Activated gamma-delta T cell treated with anti-CD3 and anti-CD28 coated beads, Interleukin-2, amount 50 U/mL, for 16 hours (primary cell): ENCODE measurements at places on chromosomes 6 and 20.

GRCh38 chr6:95578106-95578410, 723 bp downstream of the MANEA start:
- no peak for DNase-seq

DNA sequence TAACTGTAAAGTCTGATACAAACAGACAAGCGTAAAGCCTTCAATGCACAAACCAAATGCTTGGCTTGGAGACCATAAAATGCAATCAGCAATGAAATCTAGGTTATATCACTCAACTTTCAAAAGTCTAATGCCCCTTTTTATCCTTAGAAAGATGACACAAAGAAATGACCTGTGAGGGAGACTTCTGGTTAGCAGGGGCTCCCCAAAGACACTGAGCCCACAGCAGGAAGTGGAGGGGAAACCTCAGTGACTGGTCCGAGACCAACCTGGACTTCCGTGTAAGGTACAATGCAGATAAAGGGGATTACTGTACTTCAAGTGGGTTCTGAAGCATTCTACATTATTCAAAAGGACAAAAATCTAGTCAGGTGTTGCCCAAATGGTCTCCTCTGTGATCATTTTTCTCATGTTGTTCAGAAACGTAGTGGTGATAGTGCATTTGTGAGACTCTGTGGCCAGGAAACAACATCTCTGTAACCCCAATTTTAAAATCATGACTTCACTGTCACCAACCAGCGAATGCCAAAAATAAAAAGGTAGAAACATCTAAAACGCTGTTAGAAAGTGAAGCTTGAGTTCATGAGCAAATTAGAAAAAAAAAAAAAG, 88.2 kb downstream of the HIVEP2 start:
- DNase-seq: no peak

GRCh38 chr6:146583966-146584365, 14.8 kb upstream of the ADGB start:
- no peak for DNase-seq

DNA sequence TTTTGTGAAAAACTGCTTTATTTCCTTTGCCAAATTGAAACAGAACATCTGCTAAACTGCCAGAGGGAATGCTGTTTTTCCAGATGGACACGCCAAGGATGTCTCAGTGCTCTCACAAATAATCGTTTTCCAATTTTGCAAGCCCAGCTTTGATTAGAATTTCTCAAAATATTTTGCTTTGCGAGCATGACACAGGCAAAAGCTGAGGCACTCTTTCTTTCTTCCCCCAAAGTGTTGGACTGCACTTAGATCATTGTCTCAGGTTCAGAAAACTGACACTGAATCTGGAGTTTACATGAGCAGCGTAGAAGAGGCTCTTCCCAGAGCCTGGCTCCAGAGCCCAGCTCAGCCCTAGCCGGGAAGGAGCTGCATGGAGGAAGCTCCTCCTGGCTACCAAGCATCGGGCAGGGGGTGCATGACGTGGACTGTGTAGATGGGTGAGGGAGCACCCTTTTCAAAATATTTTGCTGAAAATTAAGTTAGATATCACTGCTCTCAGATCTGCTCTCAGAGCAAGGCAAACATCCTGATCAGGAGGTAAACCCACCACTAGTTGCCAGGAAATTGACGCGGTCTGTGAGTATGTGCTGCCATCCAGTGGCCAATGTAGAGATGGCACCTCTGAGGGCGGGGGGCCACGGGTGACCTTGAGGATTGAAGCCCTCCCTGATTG, 107.5 kb downstream of the SLC22A3 start:
- DNase-seq: peak; percentile 64

GRCh38 chr6:37868447-37868825, 48.9 kb downstream of the ZFAND3 start:
- DNase-seq: no peak

- no peak for DNase-seq
These were observed 132.8 kb upstream of the AGPAT4 start for GRCh38 chr6:161406646-161407045.

DNA sequence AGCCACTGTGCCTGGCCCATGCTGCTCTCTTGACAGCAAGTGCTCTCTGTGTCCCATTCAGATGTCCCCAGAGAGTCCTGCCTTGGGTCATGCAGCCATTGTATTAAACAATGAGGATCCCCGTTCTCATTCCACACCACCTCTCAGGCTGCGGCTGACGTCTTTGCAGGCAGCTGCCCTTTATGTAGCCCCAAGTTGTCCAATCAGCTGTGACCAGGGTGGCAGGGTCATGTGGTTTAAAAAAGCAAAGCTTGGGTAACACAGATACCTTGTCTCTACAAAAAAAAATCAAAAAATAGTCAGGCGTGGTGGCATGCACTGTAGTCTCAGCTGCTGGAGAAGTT, 13.2 kb downstream of the GCNT2 start:
- DNase-seq: no peak
